ENCODE measurements at places on chromosomes 1 and 21.

DNA sequence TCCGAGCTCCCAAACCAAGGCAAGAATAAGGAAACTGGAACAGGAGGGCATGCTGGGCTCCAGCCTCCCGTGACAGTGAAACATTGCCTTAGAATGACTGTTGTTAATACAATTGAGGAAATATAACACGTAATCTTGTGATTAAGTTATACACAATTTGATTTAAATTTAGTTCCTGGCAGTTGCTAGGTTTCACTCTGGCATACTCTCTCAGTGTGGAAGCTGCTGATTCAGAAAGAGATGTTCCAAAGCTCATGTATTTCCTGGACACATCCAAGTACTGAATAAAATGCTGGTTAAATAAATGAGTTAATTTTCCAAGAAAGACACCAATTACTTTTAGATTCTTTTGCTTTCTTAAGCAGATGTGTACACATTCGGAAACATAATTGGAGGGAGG, 176.1 kb downstream of the GRIK1 start:
- DNase-seq, result no peak

DNA sequence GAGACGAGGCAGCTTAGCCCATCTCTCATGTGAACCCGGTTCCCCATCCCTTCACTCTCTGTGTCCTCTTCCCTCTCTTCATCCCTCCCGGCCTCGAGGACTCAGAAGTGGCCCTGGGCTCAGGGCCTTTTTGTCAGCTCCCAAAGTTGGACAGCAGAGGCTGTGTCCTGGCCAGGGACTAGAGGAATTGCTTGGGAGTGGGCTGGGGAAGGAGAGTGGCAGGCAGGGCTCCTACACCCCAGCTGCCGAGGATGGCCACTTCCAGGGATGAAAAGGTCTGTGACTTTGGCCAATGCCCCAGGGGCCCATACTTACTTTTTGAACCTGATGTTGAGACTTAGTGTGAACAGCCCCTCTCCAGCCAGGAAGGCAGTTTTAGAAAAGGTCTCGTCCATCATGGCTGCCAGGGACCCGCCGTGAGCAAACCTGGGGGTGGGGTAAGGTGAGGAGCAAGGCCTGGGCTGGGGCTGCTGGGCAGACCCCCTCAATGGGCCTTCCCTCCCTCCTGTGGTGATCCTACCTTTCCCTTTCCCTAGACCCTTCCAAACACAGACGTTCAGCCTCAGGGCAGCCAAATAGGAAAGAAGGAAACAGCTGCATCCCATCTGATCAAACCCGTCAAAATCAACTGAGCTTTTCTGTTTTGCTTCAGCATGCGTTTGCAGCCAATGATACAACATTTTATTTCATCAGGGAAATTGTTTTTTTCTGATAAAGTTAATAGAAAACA, 5.5 kb downstream of the THEM5 start:
- DNase-seq, result no peak

GRCh38 chr1:32240140-32240951, 6.7 kb upstream of the FAM167B start:
- DNase-seq, result peak; percentile 68

GRCh38 chr1:150152772-150153456, 3.2 kb downstream of the PLEKHO1 start:
- no peak for DNase-seq

GRCh38 chr1:176177764-176178163, 29.3 kb downstream of the COP1 start:
- no peak for DNase-seq

DNA sequence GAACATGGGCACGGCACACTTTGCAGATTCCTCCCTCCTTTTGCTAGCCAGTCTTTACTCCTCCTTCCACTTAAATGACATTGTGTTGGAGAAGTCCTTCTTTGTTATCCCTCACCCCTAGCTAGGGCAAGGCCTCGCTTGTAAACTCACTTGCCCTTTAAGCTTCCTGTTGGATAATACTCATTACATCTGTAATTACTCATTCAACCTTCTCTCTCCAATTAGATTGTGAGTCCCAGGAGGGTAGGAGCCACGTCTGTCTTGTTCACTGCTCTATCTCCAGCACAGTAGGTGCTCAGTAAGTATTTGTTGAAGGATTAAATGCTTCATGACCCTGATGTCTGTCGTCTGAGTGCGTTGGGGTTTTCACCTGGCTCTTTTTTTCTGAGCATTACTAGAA, 98.7 kb upstream of the USP24 start:
- no peak for DNase-seq

GRCh38 chr1:200542162-200542561, 78.4 kb downstream of the KIF14 start:
- DNase-seq, result no peak

DNA sequence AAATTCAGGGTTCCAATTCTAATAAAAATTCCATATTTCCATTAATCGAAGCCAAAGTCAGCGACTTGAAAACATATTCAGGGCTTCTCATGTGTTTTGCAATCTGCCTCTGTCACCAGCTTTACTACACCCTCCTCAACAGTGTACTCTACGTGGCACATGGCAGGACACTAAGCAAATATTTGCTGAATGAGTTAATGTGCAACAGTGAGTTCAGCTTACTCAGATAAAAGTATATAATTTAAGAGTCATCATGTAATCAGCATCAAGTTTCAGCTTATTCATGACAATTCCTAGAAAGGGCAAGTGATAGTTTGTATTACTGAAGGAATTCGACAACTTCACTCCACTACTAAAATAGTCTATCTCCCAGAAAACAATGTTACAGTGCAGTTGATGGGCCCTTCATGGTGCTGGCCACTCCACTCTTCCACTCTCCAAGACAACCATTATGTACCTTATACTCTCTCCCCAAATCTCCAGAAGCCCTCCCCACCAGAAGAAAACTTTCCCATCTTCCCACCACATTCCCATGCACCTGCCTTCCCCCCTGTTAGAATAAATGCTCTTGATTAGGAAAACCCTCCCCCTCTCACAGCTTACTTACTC, 97.3 kb downstream of the TTLL7 start:
- DNase-seq, result no peak

- DNase-seq, result no peak
Measured at GRCh38 chr1:219514728-219515127, 98.2 kb downstream of the ZC3H11B start.

GRCh38 chr1:68329096-68329835, 96.9 kb upstream of the WLS start:
- no peak for DNase-seq

DNA sequence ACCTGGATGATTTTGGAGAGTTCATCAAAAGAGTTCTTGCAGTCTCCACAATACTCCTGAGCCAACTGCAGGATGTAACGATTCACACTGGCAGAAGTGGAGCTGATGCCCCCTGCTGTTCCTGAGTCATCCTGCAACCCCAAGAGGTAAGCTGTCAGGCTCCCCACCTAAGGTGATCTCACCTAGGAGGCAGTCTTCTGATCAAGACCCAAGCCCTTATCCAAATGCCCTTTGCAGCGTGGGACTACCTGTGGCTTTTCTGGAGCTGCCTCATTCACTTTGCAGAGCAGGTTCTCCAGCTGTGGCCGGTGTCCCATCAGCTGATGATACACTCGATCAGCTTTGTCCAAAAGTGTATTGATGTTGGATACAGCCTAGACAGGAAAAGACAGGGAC, 96.4 kb downstream of the UBR4 start:
- DNase-seq, result peak; percentile 26

DNA sequence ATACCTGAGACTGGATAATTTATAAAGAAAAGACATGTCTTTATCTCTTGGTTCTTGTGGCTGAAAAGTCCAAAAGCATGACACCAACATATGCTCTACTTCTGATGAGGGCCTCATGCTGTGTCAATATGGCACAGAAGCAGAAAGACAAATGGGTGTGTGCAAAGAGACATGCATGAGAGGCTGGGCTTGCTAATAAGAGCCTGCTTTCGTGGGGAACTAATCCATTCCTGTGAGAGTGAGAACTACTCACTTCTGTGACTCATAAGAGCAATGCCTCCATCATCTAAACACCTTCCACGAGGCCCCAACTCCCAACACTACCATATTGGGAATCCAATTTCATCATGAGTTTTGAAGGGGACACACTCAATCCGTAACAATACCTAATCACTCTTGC, 340.0 kb upstream of the DUSP10 start:
- peak; percentile 34 for DNase-seq

DNA sequence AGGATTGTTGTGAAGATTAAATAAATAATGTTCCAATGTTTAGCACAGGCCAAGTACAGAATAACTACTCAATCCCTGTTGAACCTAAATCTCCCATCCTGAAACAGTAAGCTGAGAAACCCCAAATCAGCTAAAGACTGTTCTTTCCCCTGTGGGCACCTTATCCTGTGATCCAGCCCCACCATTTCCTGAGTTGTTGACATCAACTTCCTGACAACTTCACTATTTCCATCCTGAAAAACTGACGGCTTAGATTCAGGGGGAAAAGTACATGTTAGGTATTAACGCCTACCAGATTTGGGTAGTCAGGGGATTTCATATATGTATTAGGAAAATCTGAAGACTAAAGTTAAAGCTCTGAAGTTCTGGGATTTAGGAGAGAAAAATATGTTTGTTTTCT, 51.7 kb upstream of the PALMD start:
- no peak for DNase-seq

DNA sequence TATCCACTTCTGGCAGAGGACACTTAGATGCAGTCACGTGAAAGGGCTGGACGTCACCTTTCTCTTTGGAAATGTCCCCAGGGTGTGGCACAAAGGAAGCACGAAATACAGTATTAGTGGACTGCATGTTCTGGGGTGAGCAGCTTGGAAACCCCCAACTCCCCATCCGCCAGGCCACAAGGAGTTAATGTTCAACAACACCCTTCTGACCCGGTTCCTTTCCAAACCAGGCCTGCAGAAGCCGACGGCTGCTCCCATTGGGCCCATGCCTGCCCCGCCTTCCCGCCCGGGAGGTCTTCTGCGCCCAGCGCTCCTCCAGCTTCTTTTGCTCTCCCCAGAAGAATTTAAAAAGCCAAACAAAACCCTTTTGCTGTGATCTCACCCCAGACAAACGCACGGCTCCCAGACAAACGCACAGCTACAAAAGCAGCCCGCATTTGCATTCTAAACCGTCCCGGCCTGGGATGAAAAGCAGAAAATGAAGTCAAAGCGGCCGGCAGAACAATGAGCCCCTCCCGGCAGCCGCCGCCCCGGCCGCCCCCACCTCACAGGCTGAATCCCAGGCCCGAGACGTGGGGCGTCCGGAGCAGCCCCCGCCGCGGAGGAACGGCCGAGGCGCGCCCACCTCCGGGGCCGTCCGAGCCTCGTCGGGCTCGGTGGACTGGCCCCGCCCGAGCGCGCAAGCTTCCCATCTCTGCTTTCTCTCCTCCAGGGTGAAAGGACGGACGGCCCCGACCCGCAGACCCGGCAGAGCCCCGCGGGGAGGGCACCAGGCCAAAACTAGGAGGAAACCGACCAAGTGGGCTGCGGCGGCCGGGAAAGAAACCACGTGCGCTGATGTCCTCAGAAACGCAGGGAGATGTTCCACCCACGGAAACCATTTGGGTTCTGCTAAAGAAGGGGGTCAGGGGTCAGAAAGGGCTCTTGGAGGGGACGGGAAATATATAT, 101.9 kb downstream of the PLPP3 start:
- no peak for DNase-seq

DNA sequence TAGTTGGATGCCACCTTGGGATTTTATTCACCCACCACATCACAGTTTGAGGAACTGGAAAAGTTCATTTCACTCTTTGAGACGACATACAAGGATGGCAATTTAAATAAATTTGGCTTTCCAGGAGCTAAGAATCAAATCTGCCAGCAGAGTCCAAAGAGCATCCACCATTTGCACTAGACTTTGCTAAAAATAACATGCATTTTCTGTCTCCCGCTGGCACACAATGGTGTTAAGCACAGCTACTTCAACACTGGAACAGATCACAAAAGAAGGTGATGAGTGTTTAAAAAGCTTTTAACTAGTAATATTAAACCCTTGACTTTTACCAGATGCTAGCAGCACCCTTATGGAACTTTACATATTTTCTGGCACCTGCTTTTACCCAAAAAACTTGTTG, 44.6 kb downstream of the MAEL start:
- no peak for DNase-seq

- DNase-seq, result no peak
Measured at GRCh38 chr21:32044205-32045180, 171.7 kb downstream of the HUNK start.

DNA sequence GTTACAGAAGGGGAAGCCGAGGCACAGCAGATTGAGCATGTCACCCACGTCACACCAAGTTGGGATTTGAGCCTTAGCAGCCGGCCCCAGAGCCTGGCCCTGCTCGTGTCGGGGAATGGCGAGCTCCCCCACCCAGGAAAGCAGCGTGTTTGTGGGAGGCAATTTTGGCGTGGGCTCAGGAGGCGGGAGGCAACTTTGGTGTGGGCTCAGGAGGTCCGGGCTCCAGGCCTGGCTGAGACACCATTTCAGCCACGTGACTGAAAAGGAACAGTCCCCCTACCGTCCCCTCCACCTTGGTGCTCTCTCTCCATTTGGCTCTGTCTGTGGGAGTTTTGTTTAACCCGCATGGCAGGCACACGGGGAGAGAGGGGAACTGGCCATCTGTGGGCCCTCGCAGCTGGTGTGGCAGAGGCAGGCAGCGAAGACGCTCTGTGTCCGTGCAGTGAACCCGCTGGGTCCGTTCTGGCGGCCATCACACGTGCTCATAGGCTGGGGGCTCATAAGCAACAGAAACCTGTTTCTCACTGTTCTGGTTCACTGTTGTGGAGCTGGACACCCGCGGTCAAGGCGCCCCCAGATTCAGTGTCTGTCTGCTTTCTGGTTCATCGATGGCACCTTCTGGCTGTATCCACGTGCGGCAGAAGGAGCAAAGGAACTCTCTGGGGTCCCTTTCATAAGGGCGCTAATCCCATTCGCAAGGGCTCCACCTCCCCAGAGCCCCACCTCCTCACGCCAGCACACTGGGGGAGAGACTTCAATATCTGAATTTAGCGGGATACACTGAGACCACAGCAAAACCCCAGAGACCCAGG, 110.2 kb downstream of the CRYAA start:
- DNase-seq, result no peak

- no peak for DNase-seq
Measured at GRCh38 chr1:34328281-34328799, 151.6 kb downstream of the C1orf94 start.

DNA sequence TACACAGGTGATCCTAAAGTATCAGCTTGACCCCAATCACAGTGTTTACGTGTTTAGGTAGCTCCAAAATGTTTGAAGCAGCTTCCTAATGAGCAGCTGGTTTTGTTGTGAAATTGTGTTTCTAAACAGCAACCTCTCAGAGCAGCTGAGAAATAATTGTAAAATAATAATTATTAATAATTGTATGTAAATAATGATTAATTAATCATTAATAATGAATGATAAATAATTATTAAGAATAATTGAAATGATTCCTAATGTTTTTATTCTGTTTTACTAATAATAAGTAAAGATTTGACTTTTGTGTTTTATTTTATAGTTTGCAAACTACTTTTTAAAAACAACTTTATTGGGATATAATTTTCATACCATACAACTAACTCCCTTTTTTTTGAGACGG, 182.2 kb downstream of the URB2 start:
- no peak for DNase-seq
